ENCODE measurements at places on chromosomes 3 and 15.
A peak's percentile ranks its signal among the peaks of the same experiment; 100 is the strongest.

- DNase-seq: no peak
Observed at GRCh38 chr15:61069394-61070075, 159.6 kb downstream of the RORA start.

- no peak for DNase-seq
Observed at GRCh38 chr3:196499807-196500524, 3.6 kb downstream of the RNF168 start.

GRCh38 chr3:84987706-84988504, 29.1 kb downstream of the CADM2 start:
- no peak for DNase-seq

GRCh38 chr3:177642042-177642803, 444.9 kb upstream of the TBL1XR1 start:
- DNase-seq: no peak

GRCh38 chr3:61730056-61730455, 168.7 kb downstream of the PTPRG start:
- no peak for DNase-seq

DNA sequence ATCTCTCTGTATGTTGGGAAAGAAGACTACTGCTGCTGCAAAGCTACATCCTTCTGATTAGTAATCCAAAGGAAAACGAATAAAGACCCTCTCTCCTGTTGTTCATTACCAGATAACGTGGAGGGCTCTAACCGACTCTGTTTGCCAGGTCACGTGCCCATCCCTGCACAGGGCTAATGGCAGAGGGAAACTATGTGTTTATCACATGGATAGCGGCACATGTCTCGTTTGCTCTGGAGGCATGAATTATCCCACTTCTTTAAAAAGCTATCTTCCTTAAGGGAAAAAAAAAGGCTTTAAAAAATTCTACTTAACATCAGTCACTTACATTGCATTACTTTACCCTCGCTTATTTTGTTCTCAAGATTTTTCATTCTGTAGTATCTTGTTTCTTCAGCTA, 32.9 kb upstream of the APEH start:
- no peak for DNase-seq

GRCh38 chr15:80419546-80419945, 15.4 kb downstream of the ARNT2 start:
- no peak for DNase-seq

DNA sequence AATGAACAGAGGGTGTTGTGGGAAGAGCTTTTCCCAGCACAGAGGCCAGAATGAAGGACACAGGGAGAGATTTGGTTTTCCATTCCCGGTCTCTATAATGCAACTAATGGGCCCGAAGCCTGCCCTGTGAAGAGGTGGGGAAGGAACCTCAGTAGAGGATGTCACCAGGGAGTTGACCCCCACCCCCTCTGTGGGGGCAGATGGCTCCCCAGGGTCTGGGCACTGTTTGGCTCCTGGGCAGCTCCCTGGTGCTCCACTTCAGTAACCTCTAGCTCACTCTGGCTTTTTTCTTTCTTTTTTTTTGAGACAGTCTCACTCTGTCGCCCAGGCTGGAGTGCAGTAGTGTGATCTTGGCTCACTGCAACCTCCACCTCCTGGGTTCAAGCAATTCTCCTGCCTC, 109.1 kb upstream of the DLG1 start:
- no peak for DNase-seq

DNA sequence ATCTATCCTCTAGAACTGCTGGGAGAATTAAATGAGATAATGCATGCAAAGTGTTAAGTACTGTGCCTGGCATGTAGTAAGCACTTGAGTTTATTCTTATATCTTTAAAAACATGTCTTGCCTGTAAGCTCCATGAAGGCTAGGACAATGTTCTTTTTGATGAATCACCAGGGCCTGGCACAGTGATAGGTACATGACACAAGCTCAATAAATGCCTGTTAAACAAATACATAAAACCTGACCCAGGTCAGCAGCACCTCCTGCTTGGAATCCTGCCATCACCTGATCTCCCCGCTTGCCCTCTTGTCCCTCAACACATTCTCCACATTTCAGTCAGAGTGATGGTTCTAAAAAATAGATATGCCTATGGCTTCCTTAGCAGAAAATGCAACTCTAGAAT, 186.8 kb downstream of the CHST2 start:
- no peak for DNase-seq

- no peak for DNase-seq
Observed at GRCh38 chr3:5093731-5094130, 28.4 kb upstream of the ARL8B start.

DNA sequence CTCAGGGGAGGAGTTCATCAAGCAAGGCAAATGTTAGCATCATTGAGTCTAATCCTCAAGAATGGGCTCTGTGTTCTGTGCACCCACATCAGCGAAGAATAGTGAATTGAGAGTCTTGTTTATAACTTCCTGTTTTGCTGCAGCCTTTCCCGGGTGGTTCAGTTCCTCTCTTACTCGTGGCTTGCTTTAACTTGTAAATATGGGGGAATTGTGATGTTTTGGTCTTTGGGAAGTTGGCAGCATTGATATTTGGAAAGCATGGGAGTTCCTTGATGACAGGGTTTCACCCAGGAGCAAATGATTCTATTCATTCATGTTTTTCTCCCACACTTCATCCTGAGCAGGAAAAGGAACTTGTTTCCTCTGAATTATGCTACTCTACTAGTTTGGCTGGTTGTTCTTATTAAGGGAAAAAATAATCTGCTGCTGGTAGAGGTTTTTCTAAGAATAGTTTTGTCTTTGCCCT, 40.4 kb downstream of the GPD1L start:
- no peak for DNase-seq

GRCh38 chr3:36444909-36445308, 64.6 kb downstream of the STAC start:
- peak; percentile 65 for DNase-seq

DNA sequence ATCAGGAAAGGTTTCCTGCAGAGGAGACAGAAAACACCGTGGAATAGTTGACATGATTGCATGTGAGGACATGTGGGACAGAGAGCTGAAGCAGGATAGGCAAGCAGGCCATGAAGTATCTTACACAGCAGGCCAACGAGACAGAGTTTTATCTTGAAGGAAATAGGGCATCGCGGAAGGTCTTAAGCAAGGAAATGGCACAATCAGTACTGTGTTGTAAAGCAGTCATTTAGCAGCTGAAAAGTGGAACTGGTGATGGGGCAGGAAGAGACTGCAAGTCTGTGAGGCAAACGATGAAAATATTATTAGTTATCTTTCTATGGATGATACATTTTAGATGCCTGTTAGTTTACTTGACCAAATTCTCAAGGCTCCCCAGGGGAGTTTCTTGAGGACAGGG, 535.1 kb downstream of the SOX2 start:
- no peak for DNase-seq

- DNase-seq: no peak
Observed at GRCh38 chr3:1513662-1514061, 420.8 kb downstream of the CNTN6 start.

- DNase-seq: no peak
Observed at GRCh38 chr3:69338911-69339310, 47.0 kb downstream of the FRMD4B start.

- DNase-seq: no peak
Observed at GRCh38 chr3:55434789-55435188, 52.3 kb downstream of the WNT5A start.

DNA sequence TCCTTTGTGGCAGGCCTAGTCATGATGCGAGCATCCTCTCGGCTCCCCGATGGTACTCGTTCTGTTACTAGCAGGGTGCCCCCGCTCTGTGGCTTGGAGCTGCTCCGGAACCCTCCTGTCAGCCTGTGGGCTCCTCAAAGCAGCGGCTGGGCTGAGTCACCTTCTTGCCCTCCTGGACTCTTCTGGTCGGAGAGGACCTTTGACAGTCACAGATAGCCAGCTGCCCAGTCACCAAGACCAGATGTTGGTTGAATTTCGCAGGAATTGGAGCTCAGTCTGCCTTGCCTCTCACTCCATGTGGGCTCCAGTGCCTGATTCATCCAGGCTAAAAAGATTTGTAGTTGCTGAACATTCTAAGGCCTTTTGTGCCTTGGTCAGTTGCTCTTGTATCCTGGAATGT, 94.5 kb downstream of the CHCHD6 start:
- no peak for DNase-seq

DNA sequence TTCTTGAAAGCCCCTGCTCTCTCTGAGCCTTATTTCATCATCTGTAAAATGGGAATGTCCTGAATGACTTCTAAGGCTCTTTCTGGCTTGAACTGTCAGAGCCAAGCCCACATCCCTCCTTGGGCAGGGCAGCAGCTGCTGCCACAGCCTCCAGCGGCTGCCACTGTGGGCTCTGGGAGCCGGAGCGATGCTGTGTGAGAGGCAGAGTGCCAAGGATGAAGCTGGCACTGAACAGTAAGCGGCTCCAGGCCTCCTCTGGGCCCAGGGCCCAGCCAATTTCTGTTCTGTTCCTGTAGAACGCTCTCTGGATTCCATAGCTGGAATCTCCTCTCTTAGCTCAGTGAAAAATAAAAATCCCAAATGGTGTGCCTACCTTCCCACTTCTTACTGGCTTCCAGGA, 4.4 kb downstream of the CPLX3 start:
- no peak for DNase-seq

DNA sequence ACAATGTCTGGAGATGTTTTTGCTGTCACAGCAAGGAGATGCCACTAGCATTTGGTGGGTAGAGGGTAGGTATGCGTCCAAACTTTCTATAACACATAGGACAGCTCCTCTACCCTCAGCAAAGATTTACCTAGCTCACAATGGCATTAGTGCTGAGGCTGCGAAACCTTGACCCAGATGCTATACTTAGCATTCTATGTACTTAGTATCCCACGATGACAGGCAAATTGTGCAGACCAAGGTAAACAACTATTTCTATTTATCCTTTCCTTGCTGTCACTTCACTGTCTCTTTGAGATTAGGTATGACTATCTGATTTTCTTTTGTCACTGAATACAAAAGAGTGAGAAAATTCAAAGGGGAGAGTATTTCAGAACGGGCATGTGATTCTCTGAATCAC, 265.2 kb upstream of the ZNF385D start:
- no peak for DNase-seq

DNA sequence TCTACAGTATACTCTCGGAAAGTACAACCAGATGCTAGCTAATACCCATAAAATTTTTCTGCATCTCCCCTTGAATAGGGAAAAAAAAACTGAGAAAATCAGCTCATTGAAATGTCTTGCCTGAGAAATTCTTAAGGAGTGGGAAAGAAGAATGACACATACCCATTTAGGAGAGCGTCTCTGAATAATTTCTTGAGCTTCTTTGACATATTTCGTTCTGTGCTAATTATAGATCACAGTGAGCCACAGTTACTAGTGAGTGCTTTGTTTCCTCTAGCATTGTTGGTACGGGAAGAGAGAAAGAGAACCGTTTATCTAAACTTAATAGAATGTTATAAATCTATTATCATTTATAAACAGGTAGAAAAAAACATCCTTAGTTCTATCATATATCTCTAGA, 588.4 kb downstream of the UNC13C start:
- no peak for DNase-seq

GRCh38 chr15:65091946-65092770, 15.6 kb downstream of the KBTBD13 start:
- DNase-seq: no peak

- no peak for DNase-seq
Observed at GRCh38 chr3:10974746-10975375, 17.7 kb upstream of the SLC6A1 start.

DNA sequence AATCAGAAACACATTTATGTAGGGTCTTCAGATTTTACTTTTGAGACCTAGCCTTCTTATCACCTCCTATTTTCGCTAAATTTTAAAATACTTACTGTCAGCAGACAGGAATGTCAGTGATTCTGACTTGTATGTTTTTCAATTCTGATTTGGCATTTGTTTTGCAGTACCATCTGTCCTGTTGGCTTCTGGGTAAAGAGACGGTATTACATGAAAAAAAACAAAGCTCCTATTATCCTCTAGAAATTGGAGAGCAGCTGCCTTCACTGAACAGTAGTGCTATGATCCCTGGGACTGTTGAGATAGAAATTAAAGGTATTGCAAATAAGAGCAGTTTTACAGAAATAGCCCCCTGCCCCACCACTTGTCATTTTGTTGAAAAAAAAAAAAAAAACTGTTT, 8.4 kb downstream of the ARMC8 start:
- no peak for DNase-seq

DNA sequence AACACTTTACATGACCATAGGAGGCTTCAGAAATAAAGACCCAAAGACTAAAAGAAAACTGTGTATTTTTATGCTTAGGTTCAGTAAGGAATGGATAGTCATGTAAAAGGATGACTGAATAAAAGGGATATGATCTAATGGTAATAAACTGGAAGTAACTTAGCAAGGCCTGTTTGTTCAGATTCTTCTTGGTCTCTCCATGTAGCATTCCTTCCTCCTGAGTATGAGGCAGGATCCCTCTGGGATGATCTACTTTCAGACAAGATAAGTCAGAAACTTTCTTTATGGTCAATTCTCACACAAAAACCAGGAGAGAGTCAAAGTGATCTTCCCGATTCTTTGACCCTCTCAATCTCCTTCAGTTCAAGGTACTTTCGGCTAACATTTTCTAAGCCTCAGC, 340.8 kb upstream of the DCBLD2 start:
- no peak for DNase-seq

- DNase-seq: no peak
Observed at GRCh38 chr3:147737376-147737775, 328.2 kb downstream of the ZIC1 start.

GRCh38 chr3:149007567-149008257, 16.4 kb downstream of the GYG1 start:
- no peak for DNase-seq

GRCh38 chr3:185915642-185916041, 22.2 kb downstream of the TRA2B start:
- no peak for DNase-seq

DNA sequence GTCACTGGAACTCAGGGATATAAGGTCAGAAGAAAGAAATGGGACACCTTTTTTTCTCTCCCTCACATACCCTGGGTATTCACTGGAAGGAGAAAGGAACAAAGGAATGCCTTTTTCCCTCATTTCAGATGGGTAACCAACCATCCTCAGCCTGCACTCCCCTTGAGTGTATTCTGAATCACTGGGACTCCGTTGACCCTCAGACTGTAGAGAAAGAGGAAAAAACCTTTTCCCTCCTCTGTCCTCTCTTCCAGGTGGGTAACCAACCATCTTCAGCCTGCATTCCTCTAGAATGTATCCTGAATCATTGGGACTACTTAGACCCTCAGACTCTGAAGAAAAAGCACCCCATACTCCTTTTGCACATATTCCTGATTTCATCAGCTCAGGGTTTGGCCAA, 11.4 kb downstream of the PRR20G start:
- DNase-seq: no peak

GRCh38 chr3:45552794-45553371, 41.7 kb upstream of the LIMD1 start:
- no peak for DNase-seq

GRCh38 chr15:47678040-47678439, 39.3 kb upstream of the SEMA6D start:
- DNase-seq: no peak

All from HS-5 (cell line).